ENCODE measurements at places on chromosomes 2 and 18.

GRCh38 chr2:35033748-35034147 is 1321.8 kb upstream of the CRIM1 start:
- DNase-seq, result no peak

DNA sequence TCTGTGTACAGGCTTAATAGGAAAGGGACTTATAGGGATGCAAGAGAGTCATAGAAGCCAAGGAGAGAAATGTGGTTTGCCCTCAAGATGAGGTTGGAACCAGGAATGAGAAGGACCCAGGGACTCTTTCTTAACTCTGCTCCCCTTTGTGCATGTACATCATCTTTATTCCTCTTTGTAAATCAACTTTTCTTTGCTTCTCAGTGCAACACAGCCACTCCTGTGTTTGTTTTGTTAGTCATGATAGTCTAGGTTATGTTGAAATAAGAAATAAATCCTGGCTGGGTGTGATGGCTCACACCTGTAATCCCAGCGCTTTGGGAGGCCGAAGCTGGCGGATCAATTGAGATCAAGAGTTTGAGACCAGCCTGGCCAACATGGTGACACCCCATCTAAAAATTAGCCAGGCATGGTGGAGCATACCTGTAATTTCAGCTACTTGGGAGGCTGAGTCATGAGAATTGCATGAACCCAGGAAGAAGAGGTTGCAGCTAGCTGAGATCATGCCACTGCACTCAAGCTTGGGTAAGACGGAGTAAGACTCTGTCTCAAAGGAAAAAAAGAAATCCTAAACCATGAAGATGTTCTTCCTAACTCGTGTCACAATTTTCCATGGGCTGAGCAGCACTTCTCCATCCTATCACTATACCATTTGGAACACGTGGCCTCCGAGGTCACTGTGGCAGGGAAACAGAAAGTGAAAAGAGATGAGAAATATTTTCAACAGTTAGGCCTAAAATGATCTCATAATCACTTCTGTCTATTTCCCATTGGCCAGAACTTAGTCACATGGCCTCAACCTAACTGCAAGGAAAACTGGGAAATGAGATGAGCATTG is 73.0 kb upstream of the TMEM17 start:
- no peak for DNase-seq

- no peak for DNase-seq
Measured at GRCh38 chr2:59959944-59960343, 593.5 kb downstream of the BCL11A start.

- DNase-seq, result no peak
Measured at GRCh38 chr18:11074889-11075288, 74.5 kb downstream of the PIEZO2 start.

- DNase-seq, result no peak
Measured at GRCh38 chr2:70357684-70358071, 55.8 kb upstream of the FAM136A start.

- DNase-seq, result no peak
Measured at GRCh38 chr2:54275541-54275940, 19.5 kb upstream of the TSPYL6 start.

DNA sequence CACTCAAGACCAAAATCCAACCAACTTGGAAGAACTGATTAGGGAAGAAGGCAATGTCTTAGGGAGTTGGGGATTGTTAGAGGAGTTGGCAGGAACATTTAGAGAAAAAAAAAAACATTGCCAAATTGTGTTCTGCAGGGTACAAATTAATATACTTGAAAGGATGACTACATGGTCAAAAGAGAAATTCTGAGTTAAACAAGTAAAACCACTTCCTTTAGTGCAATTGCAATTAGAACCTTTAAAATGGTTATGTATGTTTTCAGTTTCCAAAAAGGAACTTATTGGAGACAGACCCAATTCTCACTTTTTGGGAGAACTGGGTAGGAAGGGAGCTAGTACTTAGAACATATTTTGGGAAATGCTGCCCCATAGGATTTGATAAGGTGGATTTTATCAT is 137.9 kb downstream of the GPD2 start:
- DNase-seq, result no peak
